ENCODE measurements at places on chromosomes 6 and 20. TPM values are rescaled to one million over a fixed set of nuclear protein-coding genes. Genes with fewer than 3 reads are reported as not detected.

Gene HCRTR2
- polyA plus RNA-seq = not detected

DNA sequence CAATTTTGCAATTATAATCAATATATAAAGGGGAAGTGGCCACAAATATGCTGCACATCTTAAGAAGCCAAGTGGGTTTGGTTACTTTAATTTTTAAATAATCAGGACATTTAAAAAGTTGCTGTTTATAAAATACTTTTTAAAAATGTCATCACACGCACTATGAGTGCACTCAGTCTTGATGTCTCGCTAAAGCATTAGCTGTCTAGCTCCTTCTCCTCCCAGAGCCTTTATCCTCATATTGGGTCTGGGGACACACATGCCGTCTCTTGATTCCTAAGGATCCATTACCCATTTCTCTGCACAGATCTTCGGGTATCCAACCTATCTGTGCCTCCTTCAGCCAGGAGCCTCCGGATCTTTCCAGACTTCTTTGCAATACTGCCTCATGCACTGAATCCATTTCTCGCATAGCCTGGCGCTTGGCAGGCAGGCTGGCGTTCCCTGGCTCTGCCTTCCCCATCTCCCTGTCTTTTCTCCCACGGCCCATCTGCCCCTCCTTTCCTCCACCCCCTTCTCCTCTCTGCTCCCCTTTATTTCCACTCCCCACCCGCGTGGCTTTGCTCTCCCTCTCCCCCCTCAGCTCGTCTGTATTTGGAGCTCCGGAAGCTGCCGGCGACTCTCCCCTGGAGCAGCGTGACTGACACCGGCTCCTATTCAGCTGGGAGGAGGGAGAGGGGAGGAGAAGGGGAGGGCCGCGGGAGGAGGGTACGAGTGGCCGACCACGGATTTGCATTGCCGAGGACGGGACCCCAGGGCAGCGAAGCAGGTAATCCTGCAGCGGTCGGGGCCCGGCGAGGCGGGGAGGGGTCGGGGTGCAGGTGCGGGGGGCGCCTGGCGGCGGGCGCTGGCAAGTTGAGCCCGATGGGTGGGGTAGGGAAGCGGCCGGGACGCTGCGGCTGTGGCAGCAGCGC lies at the start of gene CAP2:
Gene CAP2, plus strand, starts transcription at position 618 of the 914 bp plus-strand sequence. CDS start 27,961 bp downstream, outside the sequence.
- DNase-seq = no peak

DNA sequence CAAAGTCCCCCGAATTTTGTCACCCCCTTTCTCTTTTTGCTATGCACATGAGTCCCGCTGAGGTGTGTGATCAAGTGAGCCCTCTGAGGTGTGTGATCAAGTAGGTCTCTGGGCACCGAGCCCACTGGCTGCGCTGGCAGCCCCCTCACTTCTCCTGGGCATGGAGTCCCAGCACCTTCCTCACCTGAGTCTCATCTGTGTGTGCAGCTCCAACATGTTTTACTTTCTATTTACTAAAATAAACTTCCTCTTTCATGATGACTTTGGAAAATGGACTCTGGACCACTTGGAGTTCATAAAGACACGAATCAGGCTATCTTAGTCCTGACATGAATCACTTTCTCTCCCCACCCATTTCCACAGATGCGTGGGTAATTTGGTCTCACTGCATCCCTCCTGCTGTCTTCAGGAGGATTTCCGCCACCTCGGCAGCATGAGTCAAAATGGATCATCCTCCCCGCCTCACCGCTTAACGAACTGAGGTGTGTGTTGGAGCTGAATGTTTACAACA lies 39.8 kb downstream of the PRDM1 start:
- DNase-seq = peak; percentile 66

Gene ELOVL4
- polyA plus RNA-seq = not detected

DNA sequence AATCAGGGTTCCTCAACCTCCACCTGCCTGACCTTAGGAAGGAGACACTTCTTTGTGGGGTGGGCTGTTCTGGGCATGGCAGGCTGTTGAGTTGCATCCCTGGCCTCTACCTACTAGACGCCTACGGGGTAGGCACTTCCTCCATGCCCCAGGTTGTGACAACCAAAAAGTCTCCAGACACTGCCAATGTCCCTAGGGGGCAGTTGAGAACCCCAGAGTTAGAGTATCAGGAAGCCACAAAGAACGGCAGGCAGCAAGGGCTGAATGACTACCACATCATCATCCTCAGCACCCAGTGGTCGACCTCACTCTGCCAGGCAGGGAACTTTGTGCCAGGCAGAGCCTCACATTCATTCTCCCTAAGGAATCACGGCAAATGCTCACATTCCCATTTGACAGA lies 21.5 kb downstream of the PMEPA1 start:
- DNase-seq = no peak

Gene SEL1L2
- polyA plus RNA-seq = not detected

DNA sequence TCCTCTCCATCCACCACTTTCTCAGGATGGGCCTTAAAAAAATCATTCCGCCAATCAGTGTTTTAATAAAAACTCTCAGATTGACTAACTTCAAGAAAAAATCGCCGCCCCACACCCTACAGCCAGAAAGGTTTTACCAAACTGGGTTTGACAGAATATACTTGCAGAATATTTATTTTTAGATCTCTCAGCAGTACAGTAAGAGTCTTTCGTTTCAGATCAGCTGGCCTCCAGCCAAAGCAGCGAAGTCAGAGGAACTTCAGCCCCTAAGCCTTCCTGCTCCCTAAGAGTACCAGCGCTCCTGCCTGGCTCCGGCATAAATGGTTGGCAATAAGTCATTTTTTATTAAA lies 24.7 kb downstream of the TBC1D7 start:
- peak; percentile 74 for DNase-seq

- DNase-seq = no peak
Observed at GRCh38 chr6:85008296-85009009, 244.1 kb upstream of the TBX18 start.

GRCh38 chr6:23349521-23350147 lies 776.4 kb upstream of the NRSN1 start:
- no peak for DNase-seq

- no peak for DNase-seq
Observed at GRCh38 chr20:64159711-64160110, 4.5 kb upstream of the MYT1 start.

DNA sequence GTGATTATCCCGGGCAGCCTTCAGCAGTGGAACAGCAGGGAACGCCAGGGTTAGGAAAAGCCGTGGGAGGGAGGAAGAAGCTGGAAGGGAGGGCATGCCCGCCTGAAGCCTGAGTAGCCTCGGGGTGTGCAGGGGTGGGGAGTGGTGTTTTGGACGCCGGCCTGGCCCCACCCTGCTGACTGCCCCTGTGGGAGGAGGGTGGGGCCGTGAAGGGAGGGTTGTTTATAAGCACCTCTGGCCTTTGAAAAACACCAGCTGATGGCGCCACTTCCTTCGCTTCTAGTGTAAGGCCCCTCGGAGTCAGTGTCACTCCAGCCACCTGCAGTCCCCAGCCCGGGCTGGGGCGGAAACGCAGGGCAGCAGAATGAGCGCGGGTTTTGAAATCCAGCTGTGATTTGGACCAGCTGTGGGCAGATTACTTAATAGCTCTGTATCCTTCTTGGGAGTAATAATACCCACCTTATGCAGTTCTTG lies 52.8 kb upstream of the BMP6 start:
- no peak for DNase-seq

- no peak for DNase-seq
Observed at GRCh38 chr6:87944541-87944954, 103.1 kb upstream of the SPACA1 start.
